Sciatic nerve (tissue), 2 donors: ENCODE measurements at places on chromosomes 16 and 17.

DNA sequence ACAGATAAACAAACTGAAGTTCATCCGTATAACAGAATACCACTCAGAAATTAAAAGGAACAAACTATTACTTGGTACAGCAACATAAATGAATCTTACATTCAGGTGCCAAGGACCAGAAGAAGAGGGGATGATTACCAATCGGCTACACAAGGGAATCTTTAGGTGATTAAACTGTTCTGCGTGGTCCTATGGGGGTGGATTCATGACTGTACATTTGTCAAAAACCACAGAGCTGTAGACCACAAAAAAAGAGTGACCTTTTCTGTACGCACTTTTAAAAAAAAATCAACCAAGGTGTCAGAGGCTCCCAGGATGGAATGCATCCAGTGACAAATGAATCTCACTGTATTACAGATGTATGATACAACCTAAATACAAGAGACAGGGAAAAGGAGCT is 110.8 kb downstream of the CDYL2 start:
- no peak for DNase-seq

GRCh38 chr16:84458606-84459532 is 45.6 kb downstream of the MEAK7 start:
- peak; percentile 51 for DNase-seq

DNA sequence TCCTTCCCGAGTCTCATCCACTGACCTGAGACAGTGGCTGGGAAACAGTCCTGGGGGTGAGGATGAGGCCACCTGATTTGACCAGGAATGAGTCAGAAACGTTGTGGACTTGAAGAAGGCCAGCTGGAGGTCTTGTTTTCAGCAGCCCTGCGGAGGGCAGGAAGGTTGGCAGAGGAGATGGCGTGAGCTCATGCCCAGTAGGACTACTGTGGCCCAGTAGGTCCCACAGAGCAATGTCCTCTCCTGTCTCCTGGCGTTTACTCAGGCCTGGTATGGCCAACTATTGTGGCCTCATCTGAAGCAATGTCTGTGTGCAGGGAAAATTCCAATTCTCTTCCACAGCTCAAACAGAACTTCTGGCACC is 84.1 kb upstream of the DNAJA2 start:
- peak; percentile 31 for DNase-seq

DNA sequence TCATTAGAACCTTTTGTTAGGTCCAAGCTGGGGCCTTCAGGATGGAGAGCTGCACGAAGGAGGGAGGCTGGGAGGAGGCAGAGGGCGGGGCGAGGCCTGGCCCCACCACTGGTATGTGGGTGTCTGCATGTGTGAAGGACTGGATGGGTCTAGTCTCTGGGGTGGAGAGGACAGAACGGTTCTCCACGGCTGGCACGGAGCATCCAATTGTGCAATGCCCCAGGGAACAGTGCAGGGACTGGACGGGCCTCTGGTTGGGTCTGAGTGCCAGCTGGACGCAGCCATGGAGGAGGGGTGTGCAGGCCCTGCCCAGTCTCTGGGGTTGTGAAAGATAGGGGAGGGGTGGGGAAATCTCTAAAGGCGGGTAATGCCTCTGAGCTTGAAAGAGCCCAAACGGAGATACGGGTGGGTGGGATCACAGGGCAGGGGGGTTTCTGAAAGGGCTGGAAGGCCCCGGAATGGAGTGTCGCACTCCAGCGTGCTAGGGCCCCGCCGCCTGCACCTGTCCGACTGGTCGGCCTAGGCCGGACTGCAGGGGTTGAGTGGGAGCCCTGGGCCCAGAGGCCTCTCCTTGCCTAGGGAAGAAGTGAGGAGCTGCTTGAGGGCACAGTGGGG is 1.6 kb downstream of the PPL start:
- peak; percentile 86 for DNase-seq

GRCh38 chr16:3004781-3005284 is 7.9 kb upstream of the CLDN9 start:
- no peak for DNase-seq

DNA sequence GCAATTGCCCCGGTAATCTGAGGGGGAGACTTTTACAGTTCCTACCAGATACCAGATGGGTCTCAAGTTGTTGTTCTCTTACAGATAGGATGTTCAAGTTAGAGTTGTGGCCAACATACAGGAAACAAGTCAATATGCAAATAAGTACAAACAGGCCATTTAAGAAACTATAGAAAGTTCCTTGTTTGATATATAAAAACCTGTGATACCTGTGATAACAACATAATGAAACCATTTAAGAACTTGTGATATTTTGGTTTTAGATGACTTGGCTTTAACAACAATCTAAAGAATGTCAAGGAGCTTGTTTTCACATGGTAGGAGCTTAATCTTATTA is 16.8 kb downstream of the CDR2 start:
- DNase-seq = no peak

- DNase-seq = no peak
These were observed 180.0 kb downstream of the TOX3 start for GRCh38 chr16:52366983-52367382.

DNA sequence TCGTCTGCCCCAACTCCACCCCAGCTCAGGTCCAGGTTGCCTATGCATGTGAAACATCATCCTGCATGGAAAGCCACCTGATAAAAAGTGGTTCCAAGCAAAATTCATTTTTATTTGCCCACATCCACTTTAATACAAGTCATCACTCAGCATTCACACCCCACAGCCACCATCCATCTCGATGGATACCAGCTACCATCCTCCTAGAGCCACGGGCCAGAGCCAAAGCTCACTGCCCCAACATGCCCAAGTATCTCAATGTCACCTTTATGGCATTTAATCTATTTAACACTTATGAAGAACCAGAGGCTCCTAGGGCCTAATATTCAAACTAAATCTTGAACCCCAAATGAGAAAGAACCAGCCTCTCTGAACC is 70.5 kb downstream of the COPRS start:
- no peak for DNase-seq

DNA sequence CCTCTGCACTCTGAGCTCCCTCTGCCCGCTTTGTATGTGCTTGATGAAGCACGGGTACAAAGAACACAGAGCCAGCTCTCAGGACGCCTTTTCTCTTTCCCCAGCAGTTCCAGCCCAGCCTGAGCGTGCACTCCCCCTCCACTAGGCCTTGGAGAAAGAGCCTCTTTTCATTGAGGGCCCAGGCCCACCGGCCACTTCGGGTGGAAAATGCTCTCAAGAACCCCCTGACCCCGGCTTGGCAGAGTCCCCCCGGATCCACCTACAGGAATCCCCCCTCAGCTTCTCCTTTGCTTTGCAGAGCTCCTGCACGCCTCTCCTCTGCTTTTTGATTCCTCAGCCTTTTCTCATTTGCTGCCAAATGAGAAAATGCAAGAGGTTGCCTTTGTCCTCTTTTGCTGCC is 30.2 kb downstream of the MRC2 start:
- DNase-seq = no peak

DNA sequence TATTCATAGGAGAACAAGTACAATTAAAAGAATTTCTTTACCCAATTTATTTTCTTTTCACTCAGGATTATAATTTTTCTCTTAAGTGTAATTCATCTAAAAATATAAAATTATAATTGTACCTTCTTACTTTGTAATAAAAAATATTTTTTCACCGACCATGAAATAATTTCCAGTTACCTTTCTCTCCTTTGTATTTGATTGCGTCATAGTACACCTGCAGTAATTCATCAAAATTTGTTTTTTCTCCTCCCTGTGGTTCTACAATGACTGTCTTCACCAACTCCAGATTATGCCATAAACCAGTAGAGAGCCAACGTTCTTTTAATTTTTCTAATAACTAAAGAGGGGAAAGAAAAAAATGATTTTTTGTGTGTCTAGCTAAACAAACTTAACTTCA is 119.1 kb downstream of the BRIP1 start:
- DNase-seq = no peak

DNA sequence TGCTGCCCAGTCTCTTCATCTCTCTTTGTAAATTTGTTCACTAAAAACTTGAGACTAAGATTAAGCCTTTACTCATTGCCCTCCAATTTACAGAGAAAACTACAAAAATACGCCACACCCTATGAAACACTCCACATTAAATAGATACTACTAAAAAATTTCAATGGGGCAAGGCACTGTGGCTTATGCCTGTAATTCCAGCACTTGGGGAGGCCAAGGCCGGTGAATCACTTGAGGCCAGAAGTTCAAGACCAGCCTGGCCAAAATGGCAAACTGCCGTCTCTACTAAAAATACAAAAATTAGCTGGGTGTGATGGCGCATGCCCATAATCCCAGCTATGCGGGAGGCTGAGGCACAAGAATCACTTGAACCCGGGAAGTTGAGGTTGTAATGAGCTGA is 3.8 kb downstream of the UBE2O start:
- no peak for DNase-seq

DNA sequence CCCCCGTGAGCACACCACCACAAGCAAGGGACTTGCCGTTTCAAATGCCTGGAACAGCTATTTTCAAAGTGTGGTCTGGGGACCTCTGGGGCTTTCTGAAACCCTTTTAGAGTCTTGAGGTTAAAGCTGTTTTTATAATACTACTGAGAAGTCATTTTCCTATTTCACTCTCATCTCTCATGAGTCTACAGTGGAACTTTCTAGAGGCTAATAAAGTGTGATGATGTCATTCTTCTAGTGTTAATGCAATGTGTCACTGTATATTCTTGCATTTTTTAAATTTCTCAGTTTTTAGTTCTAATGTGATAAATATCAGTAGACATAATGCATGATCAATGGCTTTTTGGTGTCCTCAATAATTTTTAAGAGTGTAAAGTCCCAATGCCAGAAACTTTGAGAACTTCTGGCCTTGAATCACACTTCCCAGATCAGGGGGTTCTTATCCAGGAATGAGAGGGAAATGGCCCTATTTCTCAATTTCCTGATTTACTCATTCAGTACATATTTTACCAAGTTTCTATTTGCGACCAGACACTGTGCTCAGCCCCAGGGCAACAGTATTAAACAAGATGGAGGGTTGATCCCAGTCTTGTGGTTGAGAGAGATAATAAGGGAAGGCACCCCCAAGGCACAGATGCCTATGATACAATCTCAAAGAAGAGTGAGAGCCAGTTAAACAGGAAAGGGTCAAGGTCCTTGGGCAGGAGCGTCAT is 444.0 kb downstream of the HS3ST3B1 start:
- no peak for DNase-seq

- DNase-seq = no peak
These were observed 3.3 kb upstream of the PSMD12 start for GRCh38 chr17:67369676-67370075.
